ENCODE measurements at places on chromosomes 16 and 17. TPM values are rescaled to one million over a fixed set of nuclear protein-coding genes. Genes with fewer than 3 reads are reported as not detected.

The CLEC10A gene
- total RNA-seq, result not detected

The NAGS gene
- 1.1 TPM for total RNA-seq

The AANAT gene
- total RNA-seq, result not detected

The ADGRG1 gene
- total RNA-seq, result 1.8 TPM

The CACNG3 gene
- total RNA-seq, result not detected

The SHISA9 gene
- 1.8 TPM for total RNA-seq

The GSG1L gene
- total RNA-seq, result not detected

The NXPH3 gene
- 0.49 TPM for total RNA-seq

The LLGL2 gene
- 0.32 TPM for total RNA-seq

The GAST gene
- total RNA-seq, result not detected

Data from hair follicle dermal papilla cell (primary cell).